ENCODE measurements at places on chromosomes 16 and 17. TPM values are rescaled to one million over a fixed set of nuclear protein-coding genes. Genes with fewer than 3 reads are reported as not detected.

- no peak for DNase-seq
Observed at GRCh38 chr17:52841971-52842370, 683.5 kb upstream of the CA10 start.

GRCh38 chr17:45060382-45060796 is 728 bp upstream of the NMT1 start:
- no peak for DNase-seq

C17orf67 gene
- 1.3 TPM for total RNA-seq

MRPL28 gene
- 46.1 TPM for total RNA-seq

NAGS gene
- 0.58 TPM for total RNA-seq
